H1 (cell line): ENCODE measurements at places on chromosomes 6 and 20.
A peak's percentile ranks its signal among the peaks of the same experiment; 100 is the strongest.

DNA sequence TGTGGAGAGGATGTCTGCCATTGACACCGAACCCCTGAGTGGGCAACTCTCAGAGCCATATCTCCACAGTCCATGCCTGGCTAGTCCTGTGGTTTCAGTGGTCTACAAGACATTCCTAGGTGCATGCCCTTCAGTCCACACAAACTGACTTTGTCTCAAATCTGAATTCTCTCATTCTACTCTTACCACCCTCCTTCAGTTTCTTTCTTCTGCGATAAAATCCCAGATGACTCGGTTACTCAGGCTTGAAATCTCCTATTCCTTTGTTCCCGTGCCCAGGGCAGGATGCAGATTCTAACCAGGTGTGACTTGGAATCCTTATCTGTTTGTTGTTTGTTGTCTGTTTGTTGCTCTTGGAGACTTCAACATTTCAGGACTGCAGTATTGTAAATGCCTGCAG lies 9.3 kb downstream of the CDS2 start:
- no peak for DNase-seq

DNA sequence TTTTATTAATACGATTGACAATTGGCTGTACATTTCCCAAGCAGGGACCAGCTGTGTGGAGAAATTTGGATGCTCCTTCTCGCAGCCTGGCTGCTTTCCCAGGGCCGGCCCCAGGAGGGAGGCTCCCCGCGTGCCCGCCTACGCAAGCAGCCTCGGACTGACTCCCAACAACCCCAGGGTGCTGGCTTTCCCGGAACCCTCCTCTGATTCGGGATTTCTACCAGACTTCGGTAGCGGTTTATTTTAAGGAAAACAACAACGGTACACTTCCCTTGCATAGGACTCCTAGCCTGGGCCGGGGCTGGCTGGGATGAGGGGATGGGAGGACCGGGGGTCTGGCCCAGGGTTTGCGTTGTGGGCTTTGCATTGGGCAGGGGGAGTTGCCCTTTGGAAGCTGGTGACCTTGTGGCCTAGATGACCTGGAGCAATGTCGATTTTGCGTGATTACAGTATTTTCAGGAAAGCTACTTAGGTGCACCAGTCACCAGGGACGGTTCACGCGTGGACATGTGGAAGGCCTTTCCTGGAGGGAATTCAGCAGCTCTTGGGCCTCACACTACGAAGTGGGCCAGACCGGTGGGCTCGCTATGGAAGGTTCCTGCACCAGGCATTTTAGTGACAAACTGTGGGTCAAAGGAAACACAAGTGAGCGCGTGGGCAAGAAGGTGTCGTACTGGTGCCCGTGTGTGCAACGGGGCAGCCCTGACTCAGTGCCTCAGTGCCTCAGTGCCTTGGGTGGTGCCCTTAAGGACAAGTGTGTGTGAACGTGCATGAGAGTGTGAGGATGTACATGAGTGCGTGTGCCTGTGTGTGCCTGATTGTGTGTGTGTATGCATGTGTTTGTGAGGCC lies 20.7 kb upstream of the PHACTR3 start:
- no peak for DNase-seq

- DNase-seq: no peak
Observed at GRCh38 chr6:74742793-74743508, 462.9 kb downstream of the COL12A1 start.

- DNase-seq: no peak
Observed at GRCh38 chr6:165662041-165662748, 846 bp downstream of the PDE10A start.

GRCh38 chr6:15862810-15863209 lies 200.0 kb upstream of the DTNBP1 start:
- no peak for DNase-seq

- no peak for DNase-seq
Observed at GRCh38 chr20:24813936-24814335, 135.1 kb upstream of the CST7 start.

DNA sequence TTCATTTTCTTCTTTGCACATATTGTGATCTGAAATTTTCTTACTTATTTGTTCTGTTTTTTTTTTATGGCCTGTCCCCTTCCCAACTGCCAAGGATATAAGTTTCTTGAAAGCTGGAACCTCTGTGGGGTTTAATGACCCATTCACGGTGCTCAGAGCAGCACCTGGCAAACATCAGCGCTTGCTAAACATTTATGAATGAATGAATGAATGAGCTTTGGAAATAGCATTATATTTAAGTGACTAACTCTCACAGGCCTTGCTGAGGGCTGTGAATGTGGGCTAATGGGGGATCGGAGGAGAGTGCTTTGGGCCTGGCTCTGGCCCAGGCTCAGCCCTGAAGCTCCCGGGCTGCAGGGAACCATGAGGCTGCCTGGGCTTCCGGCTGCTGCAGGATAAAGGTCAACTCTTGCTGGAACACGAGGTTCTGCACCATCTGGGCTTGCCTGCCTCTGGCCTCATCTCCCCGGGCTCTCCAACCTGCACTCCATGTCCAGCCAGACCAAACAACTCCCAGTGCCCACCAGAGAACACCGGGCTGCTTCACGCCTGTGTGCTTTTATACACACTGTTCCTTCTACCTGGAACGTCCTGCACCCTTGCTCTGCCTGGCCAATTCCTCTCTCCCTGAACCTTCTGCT lies 14.6 kb upstream of the ARMC12 start:
- no peak for DNase-seq

GRCh38 chr20:63028461-63028921 lies 21.7 kb upstream of the BHLHE23 start:
- DNase-seq: no peak

DNA sequence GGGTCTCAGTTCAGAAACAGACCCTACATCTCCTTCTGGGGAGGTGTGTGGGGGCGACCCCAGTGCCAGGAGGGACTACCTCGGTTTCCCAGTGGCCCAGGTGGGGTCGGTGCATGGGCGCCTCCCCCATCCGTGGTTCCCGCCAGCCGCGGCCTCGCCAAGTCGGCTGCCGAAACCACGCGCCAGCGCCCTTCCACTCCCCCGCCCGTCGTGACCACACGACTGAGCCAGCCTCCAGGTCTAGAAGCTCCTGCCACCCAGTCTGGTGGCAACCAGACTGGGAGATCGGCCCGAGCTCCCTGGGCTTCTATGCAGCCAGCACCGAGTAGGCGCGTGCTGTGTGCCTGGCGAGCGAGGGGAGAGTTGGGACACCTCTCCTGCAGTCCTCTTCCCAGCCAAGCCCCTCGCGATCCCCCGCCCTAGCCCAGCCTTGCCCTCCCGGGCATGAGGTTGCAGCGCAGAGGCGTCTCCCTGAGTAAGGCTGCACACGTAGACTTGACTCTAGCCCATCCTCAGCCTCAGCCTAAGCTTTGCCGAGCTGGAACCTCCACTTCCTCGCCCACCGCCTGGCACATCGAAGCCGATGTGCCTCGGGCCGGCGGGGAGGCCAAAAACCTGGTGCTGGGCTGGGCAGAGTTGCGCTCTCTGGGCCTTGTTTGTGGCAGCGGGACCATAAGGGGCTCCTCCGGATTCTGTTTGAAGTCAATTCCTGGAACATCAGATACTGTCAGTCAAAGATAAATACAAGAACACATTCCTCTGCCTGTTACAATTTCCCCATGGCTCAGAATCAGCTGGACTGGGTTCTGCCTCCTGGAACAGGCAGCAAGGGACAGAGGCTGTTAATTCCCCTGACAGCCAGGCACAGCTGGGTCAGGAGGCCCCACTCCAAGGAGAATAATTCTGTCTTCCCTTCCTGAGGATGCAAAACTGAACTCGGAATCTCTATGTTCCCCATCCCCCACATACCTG lies 1.5 kb upstream of the CPNE5 start:
- DNase-seq: no peak

DNA sequence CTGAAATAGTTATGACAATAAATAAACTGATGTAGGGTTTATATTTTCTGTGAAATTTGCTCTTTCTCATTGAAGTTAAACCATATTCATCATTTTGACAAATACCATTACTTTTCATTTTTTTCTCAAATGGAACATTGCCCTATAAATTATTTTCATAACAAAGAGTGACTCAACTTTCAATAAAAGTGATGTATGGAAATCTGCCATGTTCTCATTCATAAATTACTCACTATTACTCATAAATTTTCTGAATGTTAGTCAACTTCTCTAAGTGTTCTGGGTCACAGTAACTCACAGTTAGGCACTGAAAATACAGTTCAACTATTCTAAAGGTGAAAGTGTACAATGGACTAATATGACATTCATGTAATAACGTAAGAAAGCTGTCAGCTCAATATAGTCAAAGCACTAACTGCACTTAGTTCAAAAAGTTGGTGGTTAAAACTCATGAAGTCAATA lies 19.0 kb upstream of the STX11 start:
- DNase-seq: no peak

DNA sequence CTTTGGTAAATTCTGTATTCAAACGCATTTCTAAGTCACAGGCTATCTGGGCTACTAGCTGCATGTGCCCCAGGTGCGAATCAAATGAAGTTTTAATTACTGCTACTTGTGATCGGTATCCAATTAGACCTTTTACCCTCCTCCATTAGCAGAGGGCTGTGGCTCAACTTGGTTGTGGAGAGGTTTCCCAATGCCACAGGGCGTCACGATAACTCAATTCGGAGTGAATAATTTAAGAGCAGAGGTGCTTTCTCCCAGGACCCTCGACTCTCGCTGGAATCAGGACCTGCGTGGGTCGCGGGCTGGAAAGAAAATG lies 640 bp downstream of the SAYSD1 start:
- DNase-seq: no peak

DNA sequence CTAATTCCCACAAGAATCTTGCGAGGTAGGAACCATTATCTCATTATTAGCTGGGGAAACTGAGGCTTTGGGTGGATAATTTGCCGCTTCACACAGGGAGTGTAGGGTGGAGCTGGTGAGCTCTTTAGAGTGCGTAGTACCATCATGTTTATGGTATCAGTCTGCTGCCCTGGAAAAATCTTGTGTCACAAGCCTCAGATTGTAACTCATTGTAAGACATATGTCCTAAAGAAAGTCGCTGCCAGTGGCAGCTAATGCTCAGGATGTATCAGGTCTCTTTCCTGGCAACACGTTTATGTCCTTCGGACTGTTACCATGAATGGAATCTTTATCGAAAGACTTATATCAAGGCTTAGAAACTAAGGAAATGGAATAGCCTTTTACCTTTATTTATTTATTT lies 1.9 kb downstream of the ZFAND3 start:
- no peak for DNase-seq

DNA sequence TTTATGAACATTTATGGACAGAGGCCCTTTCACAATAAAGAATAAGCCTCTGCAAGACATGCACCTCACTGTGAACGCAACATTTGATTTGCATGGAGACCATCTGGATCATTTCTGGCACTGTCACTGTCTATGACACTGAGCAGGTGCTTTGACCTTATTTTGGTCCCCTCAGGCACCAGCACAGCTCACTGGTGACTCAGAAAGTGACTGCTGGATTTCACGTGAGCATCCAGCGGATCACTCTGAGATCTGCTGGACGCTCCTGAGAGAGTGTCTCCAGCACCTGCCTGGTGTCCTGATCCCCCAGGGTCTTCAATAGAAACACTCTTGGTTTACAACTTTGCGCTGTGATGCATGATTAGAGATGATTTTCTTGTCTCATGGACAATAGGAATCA lies 375.7 kb downstream of the TENT5A start:
- no peak for DNase-seq

DNA sequence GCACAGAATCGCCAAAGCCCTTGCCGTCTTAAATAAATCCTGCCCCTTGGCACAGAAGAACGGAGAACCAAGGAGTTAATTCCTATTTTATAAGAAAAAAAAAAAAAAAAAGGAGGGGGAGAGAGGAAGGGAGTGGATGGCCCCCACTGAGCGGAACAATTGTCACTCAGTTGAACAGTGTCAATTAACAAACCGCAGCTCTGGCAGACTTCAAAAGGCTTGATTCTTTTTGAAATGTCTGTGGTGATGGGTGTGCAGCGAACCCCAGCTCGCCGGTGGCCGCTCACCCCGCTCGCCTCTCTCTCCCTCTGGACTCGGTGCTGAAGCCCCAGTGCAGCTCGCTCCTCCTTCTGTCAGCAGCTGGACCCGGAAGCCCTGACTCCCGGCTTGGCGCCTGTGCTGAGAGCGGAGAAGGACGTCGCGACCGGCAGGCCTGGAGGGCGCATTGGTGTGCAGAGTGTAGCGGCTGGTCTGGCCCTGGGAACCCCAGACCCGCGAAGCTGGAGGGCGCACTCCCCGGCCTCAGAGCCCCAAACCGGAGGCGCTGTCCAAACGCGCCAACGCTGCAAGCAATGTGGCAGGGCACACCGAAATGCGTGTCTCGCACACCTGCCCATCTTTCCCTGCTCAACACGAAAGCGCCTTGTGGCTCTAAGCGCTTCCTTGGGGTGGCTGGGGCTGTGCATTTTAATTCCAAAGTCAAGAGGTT lies 3.4 kb downstream of the LINC00237 start:
- DNase-seq: no peak

- no peak for DNase-seq
Observed at GRCh38 chr20:62902926-62903615, 23.2 kb downstream of the DIDO1 start.

- no peak for DNase-seq
Observed at GRCh38 chr6:107704347-107705013, 119.6 kb downstream of the SCML4 start.

GRCh38 chr6:158284876-158285655 lies 27.2 kb upstream of the TULP4 start:
- DNase-seq: no peak

GRCh38 chr6:3919849-3920248 lies 70.7 kb downstream of the FAM50B start:
- DNase-seq: no peak

DNA sequence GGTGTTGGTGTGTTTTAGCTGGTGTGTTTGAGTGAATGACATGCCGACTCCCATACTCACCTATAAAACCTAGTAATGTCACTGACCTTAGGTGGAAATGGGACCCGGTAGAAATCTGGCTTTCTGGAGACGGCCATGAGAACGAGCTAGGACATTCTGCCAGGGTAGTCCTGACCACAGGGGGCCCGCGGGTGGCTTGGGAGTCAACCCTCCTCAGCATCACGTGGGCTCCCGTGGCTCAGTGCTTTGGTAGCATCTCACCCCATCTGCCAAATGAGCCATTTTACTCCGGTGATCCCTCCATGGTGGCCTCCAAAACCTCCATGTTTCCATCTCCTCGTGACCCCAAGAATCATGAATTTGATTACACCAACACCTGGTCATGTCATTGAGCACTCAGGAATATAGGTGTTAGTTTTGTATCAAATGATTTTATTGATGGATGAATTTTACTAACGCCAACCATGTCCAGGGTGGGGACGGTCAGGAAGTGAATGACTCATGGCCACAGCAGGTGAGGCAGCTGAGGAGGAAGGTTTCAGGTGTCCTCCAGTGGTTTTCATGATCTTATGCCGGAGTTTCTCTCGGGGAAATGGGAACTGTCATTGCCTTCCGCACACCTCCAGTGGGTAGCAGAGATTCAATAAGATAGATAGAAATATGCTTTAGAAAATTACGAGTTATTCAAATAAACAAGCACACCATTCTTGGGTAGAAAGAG lies 195.0 kb downstream of the SYNDIG1 start:
- DNase-seq: no peak

GRCh38 chr6:89895276-89895874 lies 1.1 kb downstream of the GJA10 start:
- peak; percentile 76 for DNase-seq

GRCh38 chr6:76441875-76442274 lies 369.4 kb upstream of the IMPG1 start:
- peak; percentile 50 for DNase-seq
